ENCODE measurements at places on chromosomes 7 and 10.

DNA sequence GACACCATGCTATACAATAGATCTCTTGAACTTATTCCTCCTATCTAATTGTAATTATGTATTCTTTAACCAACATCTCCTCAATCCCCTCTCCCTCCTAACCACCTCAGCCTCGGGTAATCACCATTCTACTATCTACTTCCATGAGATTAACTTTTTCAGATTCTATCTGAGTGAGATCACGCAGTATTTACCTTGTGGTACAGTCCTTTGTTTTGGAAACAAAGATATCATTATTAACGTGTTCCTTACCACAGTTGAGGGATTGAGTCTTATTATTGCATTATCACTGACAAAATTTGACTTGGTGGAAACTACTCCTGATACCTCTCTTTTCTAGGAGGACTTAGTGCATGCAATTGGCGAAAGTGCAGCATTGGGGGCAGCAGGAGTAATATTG is 26.0 kb upstream of the HYAL4 start:
- no peak for DNase-seq

DNA sequence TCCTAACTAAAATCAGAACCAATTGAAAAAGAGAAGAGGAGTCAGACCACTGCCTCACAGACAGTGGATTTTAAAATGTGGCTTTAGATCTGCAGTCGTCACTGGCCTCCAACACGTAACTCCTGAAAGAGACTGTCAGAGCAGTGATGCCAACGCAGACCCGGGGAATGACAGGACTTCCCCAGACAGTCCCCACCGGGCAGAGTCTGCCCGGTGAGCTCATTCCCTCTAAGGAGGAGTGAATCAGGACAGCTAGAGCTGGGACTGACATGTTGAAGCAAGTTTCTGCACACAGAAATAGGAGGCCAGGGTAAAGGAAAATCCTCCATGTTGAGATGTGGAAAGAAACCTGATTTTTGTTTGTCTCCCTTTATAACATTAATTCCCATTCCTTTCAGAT is 105.0 kb downstream of the TES start:
- DNase-seq = no peak

GRCh38 chr7:89377219-89377618 is 581.7 kb upstream of the TEX47 start:
- DNase-seq = no peak

DNA sequence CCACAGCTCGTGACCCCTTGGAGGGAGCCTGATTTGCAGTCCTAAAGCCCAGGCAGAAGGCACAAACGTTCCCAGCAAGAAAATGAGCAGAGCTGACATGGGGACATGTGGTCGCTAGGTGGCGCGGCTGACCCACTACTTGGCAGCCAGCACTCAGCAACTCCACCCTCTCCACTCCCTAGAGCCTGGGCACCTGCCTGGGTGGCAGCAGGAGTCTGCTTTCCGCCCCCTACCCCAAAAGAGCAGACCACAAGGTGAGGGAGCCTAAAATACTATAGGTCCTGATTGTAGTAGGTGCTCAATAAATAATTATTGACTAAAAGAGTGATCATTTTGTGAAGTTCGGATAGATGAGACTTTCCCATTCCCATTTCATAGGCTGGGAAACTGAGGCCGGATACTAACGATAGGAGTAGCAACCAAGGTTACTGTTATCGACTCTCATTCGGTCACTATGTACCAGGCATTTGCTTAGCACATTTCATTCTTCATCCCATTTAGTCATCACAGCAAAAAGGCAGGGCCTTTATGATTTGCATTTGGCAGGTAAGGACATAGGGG is 57.4 kb downstream of the NEUROG3 start:
- DNase-seq = no peak

GRCh38 chr10:99758211-99758891 is 24.1 kb upstream of the ABCC2 start:
- no peak for DNase-seq

DNA sequence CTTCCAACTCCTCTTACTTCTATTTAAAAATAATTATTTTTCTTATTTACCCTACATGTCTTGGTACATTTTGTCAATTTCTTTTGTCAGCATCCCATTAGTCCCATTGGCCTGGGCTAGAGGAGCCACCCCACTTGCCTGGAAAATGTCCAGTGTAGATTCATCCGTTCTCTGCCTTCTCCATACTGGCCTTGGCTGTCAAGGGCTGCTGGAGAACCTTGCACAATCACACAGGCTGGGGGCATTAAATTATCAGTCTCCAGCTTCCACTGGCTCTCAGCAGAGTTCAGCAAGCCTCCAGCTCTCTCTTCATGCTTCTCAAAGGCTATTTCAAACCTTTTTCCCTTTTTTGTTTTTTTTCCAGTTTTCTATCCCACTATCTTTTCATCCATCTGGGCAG is 13.8 kb upstream of the ZCCHC24 start:
- DNase-seq = no peak

GRCh38 chr10:105252911-105253310 is 611.8 kb downstream of the SORCS3 start:
- DNase-seq = no peak

DNA sequence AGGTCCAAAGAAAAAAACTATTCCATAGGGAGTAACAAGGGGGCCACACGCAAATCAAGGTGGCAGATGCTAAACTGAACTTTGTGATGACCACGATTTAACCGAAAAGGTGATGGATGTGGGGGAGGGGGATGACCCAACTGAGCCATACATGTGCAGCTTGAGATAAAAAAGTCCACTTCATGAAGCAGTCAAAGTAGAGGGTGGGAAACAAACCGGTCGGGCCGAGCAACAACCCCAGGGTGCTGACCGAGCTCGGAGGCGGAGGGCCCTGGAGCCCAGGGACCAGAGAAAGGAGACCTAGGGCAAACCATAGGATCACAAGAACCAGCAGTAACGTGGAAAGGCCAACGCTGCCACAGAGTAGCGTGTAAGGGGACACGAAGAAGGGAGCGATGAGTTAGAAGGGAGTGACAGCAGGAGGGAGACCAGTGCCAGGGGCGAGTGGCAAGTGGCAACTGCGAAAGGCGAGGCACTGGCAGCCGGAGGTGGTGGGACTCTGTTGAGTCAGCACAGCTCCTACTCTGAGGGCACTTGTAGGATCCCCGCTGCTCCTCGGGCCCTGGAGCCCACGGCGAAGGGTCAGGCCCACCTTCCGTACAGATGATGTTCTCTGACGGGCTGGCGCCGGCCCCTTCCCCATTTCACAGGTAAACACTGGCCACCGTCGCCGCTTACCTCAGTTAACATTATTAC is 540 bp downstream of the SNX13 start:
- DNase-seq = no peak

GRCh38 chr7:65722361-65722792 is 150.5 kb upstream of the VKORC1L1 start:
- DNase-seq = peak; percentile 77

DNA sequence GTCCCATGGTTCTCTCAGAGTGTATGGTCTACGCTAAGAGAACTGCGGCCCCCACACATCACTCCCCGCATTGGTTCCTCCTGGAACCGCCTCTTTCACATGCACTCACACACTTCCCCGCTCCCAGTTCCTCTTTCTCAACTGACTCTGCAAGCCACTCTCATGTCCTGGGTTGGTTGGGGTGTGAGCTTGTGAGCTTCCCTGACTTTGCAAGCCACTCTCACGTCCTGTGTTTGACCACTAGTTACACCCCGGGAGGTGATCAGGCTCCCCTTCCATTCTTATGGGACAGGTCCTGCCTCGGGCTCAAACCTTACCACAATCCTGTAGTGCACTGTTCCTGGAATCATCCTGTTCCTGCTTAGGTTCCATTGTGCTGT is 105.0 kb downstream of the TRIM24 start:
- no peak for DNase-seq

- DNase-seq = no peak
Observed at GRCh38 chr10:70666960-70667798, 5.1 kb upstream of the ADAMTS14 start.

Data from NCI-H2107 (cell line).